ENCODE measurements at places on chromosomes 11 and 22.

- H3K36me3 ChIP-seq: no peaks in the 10 kb centered on the region
- no peak overlapping the region for H3K4me3 ChIP-seq
- no peak for DNase-seq
These were observed 231.6 kb downstream of the CASP12 start for GRCh38 chr11:104666624-104667023.

DNA sequence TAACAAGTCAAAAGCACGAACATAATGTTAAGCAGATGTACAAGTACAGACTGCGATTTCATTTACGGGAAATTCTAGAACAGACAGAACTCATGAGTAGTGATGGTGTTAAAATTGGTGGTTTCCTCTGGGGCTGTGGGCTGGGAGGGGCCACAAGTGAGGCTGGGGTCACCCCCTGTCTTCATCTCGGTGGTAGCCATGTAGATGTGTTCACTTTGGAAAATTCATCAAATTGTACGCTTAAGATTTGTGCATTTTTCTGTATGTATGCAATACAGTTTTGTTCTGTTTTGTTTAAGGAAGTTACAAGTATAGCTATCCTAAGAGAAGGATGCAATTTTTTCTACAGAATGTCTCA, 504 bp upstream of the ASCC2 start:
- no peaks in the 10 kb centered on the region for H3K27me3 ChIP-seq
- no peak for DNase-seq
- peaks cover 18% of the 10 kb centered on the region for H3K4me1 ChIP-seq
- no peaks in the 10 kb centered on the region for H3K36me3 ChIP-seq

DNA sequence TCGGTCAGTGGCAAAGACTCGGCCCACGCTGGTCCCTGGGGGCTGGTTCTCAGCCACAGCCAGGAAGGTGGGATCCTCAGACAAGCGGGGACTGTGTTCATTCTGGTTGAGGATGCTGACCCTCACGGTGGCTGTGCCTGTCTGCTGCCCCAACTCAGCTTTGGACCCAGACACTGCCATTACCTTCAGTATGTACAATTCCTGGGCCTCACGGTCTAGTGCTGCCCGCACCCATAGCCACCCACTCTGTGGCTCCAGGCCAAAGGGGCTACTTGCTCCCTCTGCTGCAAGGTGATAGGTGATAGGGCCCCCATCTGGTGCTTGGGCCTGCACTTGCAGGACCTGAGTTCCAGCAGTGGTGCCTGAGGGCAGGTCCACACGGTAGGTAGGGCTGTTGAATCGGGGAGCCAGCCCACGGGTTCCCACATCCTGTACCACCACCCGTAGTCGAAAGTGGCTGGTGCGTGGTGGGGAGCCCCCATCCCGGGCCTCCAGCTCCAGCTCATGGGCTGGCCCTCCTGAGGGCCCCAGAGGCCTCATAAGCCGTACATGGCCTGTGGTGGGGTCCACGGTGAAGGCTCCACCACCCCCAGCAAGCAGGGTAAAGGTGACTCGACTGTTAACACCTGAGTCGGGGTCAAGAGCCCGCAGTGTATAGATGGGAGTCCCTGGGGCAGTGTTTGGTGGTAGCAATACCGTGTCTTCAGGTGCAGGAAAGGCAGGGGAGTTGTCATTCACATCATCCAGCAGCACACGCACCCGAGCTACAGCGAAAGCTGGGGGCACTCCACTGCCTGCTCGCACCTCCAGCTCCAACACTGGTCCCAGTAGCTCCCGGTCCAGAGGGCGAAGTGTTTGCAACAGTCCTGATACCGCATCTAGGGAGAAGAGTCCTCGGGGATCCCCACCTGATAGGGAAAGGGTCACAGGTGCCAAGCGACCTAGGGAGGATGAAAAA, 13.2 kb upstream of the TPP1 start:
- peaks cover 30% of the 10 kb centered on the region for H3K4me1 ChIP-seq
- no peak overlapping the region for H3K27ac ChIP-seq
- DNase-seq: no peak
- no peaks in the 10 kb centered on the region for H3K27me3 ChIP-seq
- H3K4me3 ChIP-seq: no peak overlapping the region

- no peak for DNase-seq
- H3K4me3 ChIP-seq: no peak overlapping the region
- peak overlapping the region; percentile 58 for H3K27ac ChIP-seq
- peaks cover 13% of the 10 kb centered on the region for H3K4me1 ChIP-seq
These were observed 785 bp upstream of the SUSD2 start for GRCh38 chr22:24180316-24181087.

DNA sequence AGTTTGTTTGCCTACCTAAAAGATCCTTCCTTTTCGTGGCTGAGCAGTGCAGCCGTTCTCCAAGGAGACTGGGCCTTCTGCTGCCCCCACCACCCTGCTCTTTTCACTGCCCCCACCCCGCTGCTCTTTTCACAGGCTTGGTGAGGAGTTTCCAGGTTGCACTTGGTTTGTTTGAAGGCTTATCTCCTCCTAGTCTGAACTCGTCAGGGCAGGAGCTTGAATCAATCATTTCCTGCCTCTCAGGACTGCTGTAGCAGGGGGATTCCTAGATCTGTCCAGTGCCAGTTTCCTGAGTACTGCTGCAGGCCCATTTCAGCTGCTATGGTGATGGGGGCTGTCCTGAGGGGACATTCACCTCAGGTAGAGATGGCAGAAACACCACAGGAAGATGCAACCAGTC, 10.0 kb downstream of the MED15 start:
- H3K4me1 ChIP-seq: no peaks in the 10 kb centered on the region
- no peaks in the 10 kb centered on the region for H3K27me3 ChIP-seq
- H3K36me3 ChIP-seq: no peaks in the 10 kb centered on the region
- no peak for DNase-seq

DNA sequence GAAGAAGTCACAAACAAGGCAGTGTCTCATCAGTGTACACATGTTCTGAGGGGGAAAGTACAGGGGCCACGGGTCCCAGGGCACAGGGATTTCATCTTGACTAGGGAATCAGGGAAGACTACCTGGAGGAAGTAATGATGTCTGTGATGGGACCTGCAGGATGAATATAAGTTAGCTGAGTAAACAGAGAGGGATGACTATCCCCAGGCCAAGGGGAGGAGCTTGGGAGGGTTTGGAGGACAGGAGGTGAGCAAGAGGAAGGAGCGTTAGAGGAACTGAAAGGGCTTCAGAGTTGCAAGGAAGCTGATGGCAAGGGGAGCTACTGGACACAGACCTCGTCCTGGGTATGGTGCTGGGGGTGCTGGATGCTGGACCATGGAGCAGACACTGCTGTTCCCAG, 56.4 kb downstream of the TRAF6 start:
- no peak overlapping the region for H3K4me3 ChIP-seq
- peaks cover 30% of the 10 kb centered on the region for H3K4me1 ChIP-seq
- no peak overlapping the region for H3K27ac ChIP-seq
- H3K36me3 ChIP-seq: no peaks in the 10 kb centered on the region
- no peaks in the 10 kb centered on the region for H3K27me3 ChIP-seq

- H3K4me1 ChIP-seq: peaks cover 20% of the 10 kb centered on the region
- H3K36me3 ChIP-seq: peaks cover 45% of the 10 kb centered on the region
- H3K27me3 ChIP-seq: no peaks in the 10 kb centered on the region
- H3K27ac ChIP-seq: no peak overlapping the region
- H3K4me3 ChIP-seq: no peak overlapping the region
These were observed 25.5 kb downstream of the TNKS1BP1 start for GRCh38 chr11:57299150-57299737.
